ENCODE measurements at places on chromosomes 3 and 15. TPM values are rescaled to one million over a fixed set of nuclear protein-coding genes. Genes with fewer than 3 reads are reported as not detected.
A peak's percentile ranks its signal among the peaks of the same experiment; 100 is the strongest.

GRCh38 chr15:70254311-70254869 is 156.7 kb upstream of the TLE3 start:
- H3K27me3 ChIP-seq, result peaks cover 64% of the 10 kb centered on the region
- no peaks in the 10 kb centered on the region for H3K36me3 ChIP-seq
- peaks cover 4% of the 10 kb centered on the region for H3K4me1 ChIP-seq
- DNase-seq, result no peak
- no peak overlapping the region for H3K27ac ChIP-seq

DNA sequence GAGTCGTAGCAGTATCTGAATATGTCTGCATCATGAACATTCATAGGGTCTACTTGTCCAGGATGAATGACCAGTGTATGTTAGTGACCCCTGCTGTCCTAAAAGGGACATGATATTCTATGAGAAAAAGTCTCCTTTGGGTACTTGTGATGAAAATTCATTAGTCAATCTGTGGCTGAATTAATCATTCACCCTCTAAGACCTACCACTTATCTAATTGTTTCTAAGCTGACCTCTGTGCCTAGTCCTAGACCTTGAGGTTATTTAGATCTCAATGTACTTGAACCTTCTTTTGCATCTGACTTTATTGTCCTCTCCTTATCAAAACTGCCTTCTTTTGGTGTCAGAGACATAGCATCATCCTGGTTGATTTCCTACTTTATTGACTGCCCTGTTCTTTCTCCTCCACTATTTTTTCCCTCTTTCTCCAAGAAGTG is 799.3 kb downstream of the DIPK2A start:
- H3K4me3 ChIP-seq, result no peak overlapping the region
- H3K4me1 ChIP-seq, result peaks cover 1% of the 10 kb centered on the region
- no peak overlapping the region for H3K27ac ChIP-seq
- H3K27me3 ChIP-seq, result no peaks in the 10 kb centered on the region

- H3K27ac ChIP-seq, result no peak overlapping the region
- H3K36me3 ChIP-seq, result peaks cover 9% of the 10 kb centered on the region
- no peaks in the 10 kb centered on the region for H3K4me1 ChIP-seq
- H3K4me3 ChIP-seq, result no peak overlapping the region
- no peak for DNase-seq
- no peaks in the 10 kb centered on the region for H3K27me3 ChIP-seq
Measured at GRCh38 chr3:142285083-142285517, 59.7 kb upstream of the GK5 start.

DNA sequence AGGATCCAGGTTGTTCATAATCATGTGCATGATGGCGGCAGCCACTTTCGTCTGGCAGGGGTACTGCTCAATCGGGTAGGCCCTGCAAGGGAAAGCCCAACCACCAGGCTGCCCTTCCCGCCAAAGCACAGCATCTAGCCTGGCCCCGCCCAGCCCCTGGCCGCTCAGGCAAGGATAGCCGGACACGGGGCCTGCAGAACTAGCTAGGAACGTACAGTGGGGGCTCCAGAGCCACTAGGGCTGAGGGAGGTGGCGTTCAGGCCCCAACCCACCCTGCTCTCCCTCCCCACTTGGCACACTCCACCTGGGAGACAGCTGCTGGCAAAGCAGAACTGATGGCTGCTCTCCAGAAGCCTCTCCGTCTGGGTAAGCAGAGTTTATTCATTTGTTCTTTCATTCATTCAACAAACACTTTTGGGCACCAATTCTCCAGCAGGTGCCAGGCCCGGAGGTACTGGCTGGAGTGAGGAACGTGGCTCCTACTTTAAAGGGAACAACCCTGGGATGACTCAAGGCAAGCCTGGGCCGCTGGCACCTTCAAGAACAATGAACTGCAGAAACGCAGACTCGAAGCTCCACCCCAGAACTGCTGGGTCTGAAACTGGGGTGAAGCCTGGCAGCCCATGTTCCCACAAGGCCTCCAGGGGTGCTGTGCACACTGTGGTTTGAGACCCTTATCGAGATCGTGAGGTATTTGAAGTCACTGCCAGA is 7.8 kb downstream of the UROC1 start:
- no peak for DNase-seq
- H3K36me3 ChIP-seq, result no peaks in the 10 kb centered on the region
- H3K27ac ChIP-seq, result no peak overlapping the region
- no peak overlapping the region for H3K4me3 ChIP-seq
- H3K27me3 ChIP-seq, result peaks cover 11% of the 10 kb centered on the region

Gene TMOD3
- total RNA-seq, result 37.4 TPM

GRCh38 chr15:75508840-75509532 is 57.5 kb upstream of the SIN3A start:
- no peak overlapping the region for H3K4me3 ChIP-seq
- H3K27me3 ChIP-seq, result no peaks in the 10 kb centered on the region
- no peaks in the 10 kb centered on the region for H3K4me1 ChIP-seq
- no peak for DNase-seq
- H3K27ac ChIP-seq, result peak overlapping the region; percentile 27

DNA sequence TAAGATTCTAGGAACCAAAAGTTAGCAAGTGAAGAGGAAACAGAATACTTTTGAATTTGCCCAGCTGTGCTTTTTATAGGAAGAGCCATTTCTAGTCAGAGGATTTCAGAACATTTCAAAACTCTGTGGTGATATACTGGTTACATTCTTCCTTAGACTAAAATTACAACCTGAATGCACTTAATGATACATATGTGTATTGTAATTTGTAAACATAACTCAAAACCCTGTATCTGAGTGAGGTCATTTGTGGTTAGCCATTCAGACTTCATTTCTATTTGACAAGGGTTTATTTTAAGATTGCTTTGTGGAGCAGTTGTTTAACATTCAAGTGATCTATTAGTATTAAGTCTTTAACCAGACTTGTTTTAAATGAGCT is 59.4 kb upstream of the TRIM71 start:
- H3K36me3 ChIP-seq, result peaks cover 18% of the 10 kb centered on the region
- H3K27me3 ChIP-seq, result no peaks in the 10 kb centered on the region
- H3K4me3 ChIP-seq, result no peak overlapping the region
- H3K27ac ChIP-seq, result peak overlapping the region; percentile 21

DNA sequence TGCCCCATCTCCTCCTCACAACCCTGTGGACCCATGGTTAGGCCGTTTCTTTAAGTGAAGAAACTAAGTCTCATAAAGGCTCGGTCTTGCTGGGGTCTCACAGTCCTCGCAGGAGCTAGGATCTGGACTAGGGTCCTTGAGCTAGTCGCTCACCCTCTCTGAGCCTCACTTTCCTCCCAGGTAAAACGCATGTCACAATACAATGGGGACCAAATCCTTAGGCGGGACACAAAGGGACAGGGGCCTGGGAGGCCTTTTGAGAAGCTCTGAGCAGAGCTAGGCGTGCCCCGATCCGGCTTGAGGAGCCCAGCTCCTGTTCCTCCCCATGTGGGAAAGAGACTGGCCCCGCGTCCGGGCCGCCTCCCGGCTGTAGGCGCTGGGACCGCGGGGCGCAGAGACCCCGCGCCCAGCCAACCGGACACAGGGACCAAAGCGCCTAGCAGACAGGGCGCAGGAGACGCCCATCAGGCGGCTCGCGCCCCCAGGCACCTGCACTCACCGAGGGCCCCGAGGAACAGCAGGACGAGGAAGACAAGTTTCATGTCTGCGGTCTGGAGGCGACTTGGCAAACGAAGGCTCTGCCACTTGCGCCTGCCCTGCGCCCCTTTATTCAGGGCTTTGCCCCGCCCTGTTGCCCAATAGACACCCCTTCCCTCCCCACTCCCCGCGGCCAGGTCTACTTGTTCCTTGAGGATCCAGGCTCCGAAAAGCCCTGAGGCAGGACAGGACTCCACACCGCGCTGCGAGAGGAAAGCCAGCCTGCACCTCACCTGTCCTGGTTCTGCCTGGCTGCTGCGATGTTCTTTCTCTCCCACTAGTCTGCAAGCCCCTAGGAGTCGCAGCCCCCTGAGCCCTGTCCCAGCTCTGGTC is at the start of gene LTF:
Gene LTF, minus strand, starts transcription at position 580 of the 870 bp plus-strand sequence. Its CDS starts 38 bp downstream, at position 542.
- no peaks in the 10 kb centered on the region for H3K4me1 ChIP-seq
- peak; percentile 1 for DNase-seq
- no peak within 1 kb of the TSS for H3K27ac ChIP-seq
- H3K4me3 ChIP-seq, result no peak within 1 kb of the TSS
- no peaks in the 10 kb centered on the region for H3K36me3 ChIP-seq
- peaks cover 35% of the 10 kb centered on the region for H3K27me3 ChIP-seq

DNA sequence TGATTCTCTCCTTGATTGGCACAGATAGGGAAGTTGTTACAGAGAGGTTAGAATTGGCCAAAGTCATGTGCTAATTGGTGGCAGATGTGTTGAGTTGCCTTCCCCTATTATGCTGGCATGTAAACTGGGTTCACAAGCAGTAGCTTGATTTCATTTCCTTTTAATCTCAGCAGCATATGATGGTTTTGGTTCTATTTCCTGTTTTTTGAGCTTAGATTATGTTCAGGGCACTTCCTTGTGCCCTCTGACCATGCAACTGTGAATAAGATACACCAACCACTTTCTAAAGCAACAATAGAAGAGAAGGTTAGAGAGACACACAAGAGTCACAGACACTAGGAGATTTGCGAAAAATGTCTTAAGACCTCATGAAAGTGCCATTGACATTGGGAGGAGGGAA is 16.5 kb downstream of the HPS3 start:
- DNase-seq, result no peak
- H3K27me3 ChIP-seq, result no peaks in the 10 kb centered on the region
- no peak overlapping the region for H3K27ac ChIP-seq
- H3K4me1 ChIP-seq, result peaks cover 6% of the 10 kb centered on the region
- H3K36me3 ChIP-seq, result peaks cover 16% of the 10 kb centered on the region
- H3K4me3 ChIP-seq, result no peak overlapping the region

Gene ALS2CL
- 3.7 TPM for total RNA-seq

GRCh38 chr15:52348056-52348745 is 52.6 kb upstream of the MYO5C start:
- H3K36me3 ChIP-seq, result peaks cover 9% of the 10 kb centered on the region
- peaks cover 3% of the 10 kb centered on the region for H3K4me1 ChIP-seq
- H3K27ac ChIP-seq, result no peak overlapping the region
- H3K4me3 ChIP-seq, result no peak overlapping the region

Gene PLSCR5
- not detected for total RNA-seq

Gene RTP3
- not detected for total RNA-seq

- no peak overlapping the region for H3K27ac ChIP-seq
- DNase-seq, result no peak
- H3K4me1 ChIP-seq, result peaks cover 13% of the 10 kb centered on the region
- H3K27me3 ChIP-seq, result no peaks in the 10 kb centered on the region
- H3K4me3 ChIP-seq, result no peak overlapping the region
- H3K36me3 ChIP-seq, result no peaks in the 10 kb centered on the region
Measured at GRCh38 chr3:141237701-141238521, 6.3 kb downstream of the PXYLP1 start.

- H3K4me1 ChIP-seq, result peaks cover 20% of the 10 kb centered on the region
- H3K27me3 ChIP-seq, result no peaks in the 10 kb centered on the region
- H3K4me3 ChIP-seq, result no peak overlapping the region
- no peak for DNase-seq
- no peak overlapping the region for H3K27ac ChIP-seq
Measured at GRCh38 chr15:45943240-45943639, 308.4 kb downstream of the SQOR start.

GRCh38 chr3:158725348-158726011 is 6.8 kb downstream of the RARRES1 start:
- H3K27me3 ChIP-seq, result no peaks in the 10 kb centered on the region
- peaks cover 3% of the 10 kb centered on the region for H3K4me1 ChIP-seq
- no peak overlapping the region for H3K27ac ChIP-seq
- peaks cover 4% of the 10 kb centered on the region for H3K36me3 ChIP-seq

Gene DNAJB8
- not detected for total RNA-seq

DNA sequence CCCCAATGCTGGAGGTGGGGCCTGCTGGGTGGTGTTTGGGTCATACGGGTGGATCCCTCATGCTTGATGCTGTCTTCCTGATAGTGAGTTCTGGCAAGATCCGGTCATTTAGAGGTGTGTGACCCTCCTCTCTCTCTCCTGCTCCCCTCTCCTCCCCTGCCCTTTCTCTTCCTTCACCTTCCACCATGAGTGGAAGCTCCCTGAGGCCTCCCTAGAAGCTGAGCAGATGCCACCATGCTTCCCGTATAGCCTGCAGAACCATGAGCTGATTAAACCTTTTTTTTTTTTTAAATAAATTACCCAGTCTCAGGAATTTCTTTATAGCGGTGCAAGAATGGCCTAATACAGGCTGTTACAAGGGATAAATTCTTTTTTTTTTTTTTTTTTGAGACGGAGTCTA is 36.3 kb upstream of the IQSEC1 start:
- peaks cover 4% of the 10 kb centered on the region for H3K27me3 ChIP-seq
- H3K27ac ChIP-seq, result no peak overlapping the region
- no peak overlapping the region for H3K4me3 ChIP-seq
- no peak for DNase-seq

Gene DPP8
- 30.7 TPM for total RNA-seq

DNA sequence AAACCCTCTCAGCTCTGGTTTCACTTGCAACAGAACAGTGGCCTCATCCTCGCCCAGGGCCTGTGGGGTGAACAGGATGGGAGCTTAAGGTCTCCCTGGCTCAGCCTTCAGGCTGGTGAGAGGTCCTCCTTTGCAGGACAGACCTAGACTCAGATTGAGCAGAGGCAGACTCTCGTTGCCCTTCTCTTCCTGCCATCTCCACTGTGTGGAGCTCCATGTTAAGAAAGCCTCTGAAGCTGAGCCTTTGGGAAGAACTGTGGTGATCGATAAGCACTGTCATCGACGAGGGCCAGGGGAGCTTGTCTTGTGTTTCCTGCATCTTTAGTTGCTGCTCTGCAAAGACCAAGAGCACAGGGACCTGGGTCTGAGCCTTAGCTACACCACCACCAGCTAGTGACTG is 37.8 kb upstream of the GRIP2 start:
- DNase-seq, result no peak
- H3K27ac ChIP-seq, result no peak overlapping the region
- H3K36me3 ChIP-seq, result no peaks in the 10 kb centered on the region
- H3K4me3 ChIP-seq, result no peak overlapping the region
- peaks cover 8% of the 10 kb centered on the region for H3K27me3 ChIP-seq

DNA sequence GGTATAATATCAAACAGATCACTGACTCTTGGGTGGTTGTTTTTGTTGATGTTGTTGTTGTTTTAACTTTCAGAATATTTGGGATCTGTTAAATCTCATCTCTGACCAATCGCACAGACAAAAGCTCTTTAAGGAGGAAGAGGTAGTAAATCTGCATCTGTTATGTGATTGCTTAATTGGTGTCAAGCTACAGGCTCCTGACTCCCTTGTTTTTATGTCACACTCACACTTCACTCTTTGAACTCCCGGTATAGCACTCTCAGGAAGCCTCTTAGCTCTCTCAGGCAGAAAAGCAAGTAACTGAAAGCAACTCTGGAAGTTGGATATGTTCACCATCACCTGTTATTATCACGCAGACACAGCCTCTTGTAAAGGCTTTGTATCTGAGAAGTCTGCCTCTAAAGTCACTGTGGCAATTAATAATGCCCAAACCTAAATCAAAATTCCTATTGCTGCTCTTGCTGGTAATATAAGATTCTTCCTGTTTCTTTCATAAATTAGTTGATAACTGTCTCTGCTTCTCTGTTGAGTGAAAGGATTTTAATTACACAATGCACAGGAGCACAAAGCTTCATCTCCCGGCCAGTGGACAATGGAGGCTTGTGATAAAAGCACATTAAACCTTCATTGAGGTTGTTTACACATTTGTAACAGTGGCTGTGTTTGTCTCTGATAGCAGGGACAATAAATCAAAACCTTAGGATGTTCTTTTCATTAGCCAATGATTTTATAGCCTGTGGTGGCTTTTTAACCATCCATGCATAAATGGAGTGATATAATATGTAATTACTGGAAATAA is 576.7 kb downstream of the MFSD1 start:
- H3K36me3 ChIP-seq, result no peaks in the 10 kb centered on the region
- DNase-seq, result no peak
- H3K27me3 ChIP-seq, result peaks cover 40% of the 10 kb centered on the region
- H3K4me3 ChIP-seq, result no peak overlapping the region

- peaks cover 15% of the 10 kb centered on the region for H3K27me3 ChIP-seq
- no peak overlapping the region for H3K4me3 ChIP-seq
- H3K36me3 ChIP-seq, result no peaks in the 10 kb centered on the region
- peak; percentile 24 for DNase-seq
- H3K27ac ChIP-seq, result peak overlapping the region; percentile 83
- peaks cover 36% of the 10 kb centered on the region for H3K4me1 ChIP-seq
Measured at GRCh38 chr3:193869221-193870201, 266.4 kb upstream of the HES1 start.
